ENCODE measurements at places on chromosomes 1 and 21. TPM values are rescaled to one million over a fixed set of nuclear protein-coding genes. Genes with fewer than 3 reads are reported as not detected.

- no peaks in the 10 kb centered on the region for H3K27me3 ChIP-seq
- H3K36me3 ChIP-seq: peaks cover 13% of the 10 kb centered on the region
- H3K4me3 ChIP-seq: no peak overlapping the region
- no peak for DNase-seq
These were observed 3.5 kb upstream of the GBP7 start for GRCh38 chr1:89179343-89179742.

DNA sequence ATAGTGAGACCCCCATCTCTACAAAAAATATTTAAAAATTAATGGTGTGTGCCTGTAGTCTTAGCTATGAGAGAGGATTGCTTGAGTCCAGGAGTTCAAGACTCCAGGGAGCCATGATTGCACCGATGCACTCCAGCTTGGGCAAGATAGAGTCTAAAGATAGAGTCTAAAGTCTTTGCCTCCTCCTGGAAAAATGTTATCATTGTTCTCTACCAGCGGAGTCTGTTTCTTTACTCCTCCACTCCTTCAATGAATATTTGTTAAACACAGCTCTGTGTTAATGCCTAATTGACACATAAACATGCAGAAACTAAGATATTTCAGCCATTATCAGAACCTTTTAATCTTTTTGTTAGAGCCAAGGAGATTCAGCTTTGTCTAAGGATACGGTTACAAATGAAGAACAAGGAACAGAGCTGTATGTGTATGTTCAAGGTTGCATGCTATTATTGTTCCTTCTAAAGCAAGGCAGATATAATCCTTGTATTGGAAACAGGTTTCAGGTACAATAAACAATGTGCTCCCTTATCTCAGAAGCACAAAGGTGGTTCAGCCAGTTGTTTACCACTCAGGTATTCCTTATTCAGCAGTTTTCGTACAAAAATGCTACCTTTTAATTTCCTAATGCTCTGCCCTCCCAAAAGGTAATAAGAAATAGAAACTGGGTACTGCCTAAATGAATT, 15.4 kb downstream of the OVAAL start:
- no peak overlapping the region for H3K27ac ChIP-seq
- no peaks in the 10 kb centered on the region for H3K36me3 ChIP-seq
- DNase-seq: no peak
- no peaks in the 10 kb centered on the region for H3K4me1 ChIP-seq

SCP2 gene
- total RNA-seq: 170 TPM

DNA sequence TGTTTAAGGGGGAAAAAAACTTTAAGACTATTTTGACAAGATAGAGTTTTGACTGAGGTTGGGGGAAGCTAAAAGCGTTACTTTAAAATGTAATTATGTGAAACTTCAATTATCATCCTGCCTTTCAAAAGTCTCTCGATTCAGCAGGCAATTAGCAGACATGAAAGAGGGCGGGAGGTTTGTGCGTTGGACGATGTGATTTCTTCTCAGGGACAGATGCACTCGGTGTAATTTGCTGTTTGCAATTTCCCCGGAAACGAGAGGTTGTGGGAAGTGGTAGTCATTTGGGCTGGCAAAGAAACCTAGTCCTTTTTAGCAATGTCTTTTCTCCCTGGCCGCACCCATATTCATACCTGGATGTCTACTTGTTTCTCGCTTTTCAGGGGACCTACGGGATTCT, 27.1 kb downstream of the KAZN start:
- H3K27ac ChIP-seq: no peak overlapping the region
- H3K27me3 ChIP-seq: no peaks in the 10 kb centered on the region
- H3K36me3 ChIP-seq: no peaks in the 10 kb centered on the region
- DNase-seq: no peak
- peaks cover 11% of the 10 kb centered on the region for H3K4me1 ChIP-seq
- H3K4me3 ChIP-seq: no peak overlapping the region

GRCh38 chr21:37281993-37282392, 14.9 kb upstream of the VPS26C start:
- no peaks in the 10 kb centered on the region for H3K36me3 ChIP-seq
- no peak for DNase-seq
- H3K27ac ChIP-seq: no peak overlapping the region
- no peaks in the 10 kb centered on the region for H3K4me1 ChIP-seq

DNA sequence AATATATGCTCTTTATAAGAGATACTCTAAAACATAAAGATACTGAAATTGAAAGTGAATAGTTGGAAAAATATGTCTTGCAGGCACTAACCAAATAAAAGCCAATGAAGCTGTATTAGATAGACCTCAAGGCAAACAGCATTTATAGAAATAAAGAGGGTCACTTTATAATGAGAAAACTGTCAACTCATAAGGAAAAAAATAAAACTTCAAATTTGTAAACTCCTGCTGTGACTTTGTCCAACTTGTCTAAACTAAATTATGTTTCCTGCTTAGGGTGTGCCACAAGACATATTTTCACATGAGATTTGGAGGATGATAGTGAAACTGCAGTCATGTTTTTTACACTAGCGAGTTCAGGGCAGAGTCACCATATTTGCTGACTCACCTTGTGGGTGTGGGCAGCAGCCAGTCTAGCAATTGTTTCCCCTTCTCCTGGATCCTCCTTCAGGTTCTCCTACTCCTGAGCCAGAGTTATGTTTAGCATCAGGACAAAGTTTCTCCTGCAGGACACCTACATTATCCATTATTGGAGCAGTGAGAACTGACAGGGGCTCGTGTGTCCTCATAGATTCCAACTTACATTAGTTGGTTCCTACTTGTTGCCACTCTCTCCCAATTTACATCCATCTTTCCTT, 43.8 kb downstream of the CD53 start:
- H3K4me1 ChIP-seq: no peaks in the 10 kb centered on the region
- no peak overlapping the region for H3K27ac ChIP-seq
- DNase-seq: no peak
- H3K4me3 ChIP-seq: no peak overlapping the region

SUMO3 gene
- total RNA-seq: 60.1 TPM

GRCh38 chr1:1554926-1555915, 14.8 kb upstream of the TMEM240 start:
- H3K4me3 ChIP-seq: no peak overlapping the region
- H3K27ac ChIP-seq: no peak overlapping the region
- no peak for DNase-seq

TMEM269 gene
- total RNA-seq: not detected

GRCh38 chr1:27543284-27543683, 53.3 kb upstream of the WASF2 start:
- no peaks in the 10 kb centered on the region for H3K27me3 ChIP-seq
- H3K4me3 ChIP-seq: no peak overlapping the region
- DNase-seq: no peak
- H3K27ac ChIP-seq: peak overlapping the region; percentile 83

- H3K4me1 ChIP-seq: no peaks in the 10 kb centered on the region
- no peak overlapping the region for H3K27ac ChIP-seq
- DNase-seq: no peak
- H3K4me3 ChIP-seq: no peak overlapping the region
- peaks cover 4% of the 10 kb centered on the region for H3K27me3 ChIP-seq
These were observed 177.5 kb downstream of the SETD4 start for GRCh38 chr21:35882791-35883240.

DNA sequence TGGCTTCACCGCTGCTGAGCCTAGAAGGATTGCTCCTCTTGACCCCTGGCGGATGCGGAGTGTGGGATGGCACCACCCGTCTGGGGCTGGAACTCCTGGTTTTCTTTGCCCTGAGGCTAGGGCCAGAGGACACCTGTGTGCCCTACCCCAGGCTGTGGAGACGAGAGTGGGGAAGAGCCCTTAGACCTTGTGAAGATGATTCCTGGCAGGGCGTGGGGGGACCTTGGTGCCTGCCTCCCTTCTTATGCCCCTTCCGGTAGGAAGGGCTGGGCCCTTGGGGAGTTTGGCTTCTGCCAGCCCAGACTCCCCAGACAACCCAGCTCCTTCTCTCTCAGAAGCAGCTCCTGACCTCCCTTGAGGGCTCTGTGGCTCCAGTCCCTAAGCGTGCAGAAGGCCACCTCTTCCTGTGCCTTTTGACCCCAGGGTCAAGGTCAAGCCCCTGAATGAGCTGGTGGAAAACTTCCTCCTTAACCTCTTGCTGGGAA, 891 bp downstream of the RPS6KA1 start:
- no peak overlapping the region for H3K27ac ChIP-seq
- H3K27me3 ChIP-seq: no peaks in the 10 kb centered on the region
- H3K36me3 ChIP-seq: no peaks in the 10 kb centered on the region
- peaks cover 5% of the 10 kb centered on the region for H3K4me1 ChIP-seq

DNA sequence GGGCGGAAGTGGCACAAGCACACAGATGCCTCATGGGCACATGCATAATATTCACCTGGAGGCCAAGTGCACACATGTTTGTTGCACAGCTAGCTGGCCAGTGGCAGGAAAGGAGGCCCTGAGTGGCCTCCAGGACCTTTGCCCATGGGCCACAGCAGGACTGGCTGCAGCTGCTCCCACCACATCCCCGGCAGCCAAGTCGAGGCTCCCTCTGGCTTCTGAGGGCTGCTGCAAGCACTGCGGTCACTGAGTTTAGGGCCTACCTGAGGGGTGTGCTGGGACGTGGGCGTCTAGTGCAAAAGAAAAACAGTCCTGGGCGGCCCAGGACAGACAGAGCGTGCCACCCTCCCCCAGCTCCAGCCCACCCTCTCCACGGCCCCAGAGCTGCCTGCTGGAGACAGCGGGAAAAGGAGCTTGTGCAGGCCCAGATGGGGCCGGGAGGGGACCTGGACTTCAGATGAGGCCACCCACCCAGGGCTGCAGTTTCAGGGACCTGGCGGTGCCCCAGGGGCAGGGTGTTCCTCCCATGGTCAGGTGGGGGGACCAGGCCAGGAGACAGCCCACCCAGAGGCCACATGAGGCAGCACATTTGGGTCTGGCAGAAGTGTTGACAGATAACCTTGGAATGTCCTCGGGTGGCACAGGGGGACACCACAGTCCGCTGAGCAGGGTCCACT, 265.9 kb upstream of the VAMP3 start:
- no peak for DNase-seq
- peaks cover 18% of the 10 kb centered on the region for H3K4me1 ChIP-seq
- no peaks in the 10 kb centered on the region for H3K36me3 ChIP-seq
- H3K27ac ChIP-seq: no peak overlapping the region
- no peaks in the 10 kb centered on the region for H3K27me3 ChIP-seq

DNA sequence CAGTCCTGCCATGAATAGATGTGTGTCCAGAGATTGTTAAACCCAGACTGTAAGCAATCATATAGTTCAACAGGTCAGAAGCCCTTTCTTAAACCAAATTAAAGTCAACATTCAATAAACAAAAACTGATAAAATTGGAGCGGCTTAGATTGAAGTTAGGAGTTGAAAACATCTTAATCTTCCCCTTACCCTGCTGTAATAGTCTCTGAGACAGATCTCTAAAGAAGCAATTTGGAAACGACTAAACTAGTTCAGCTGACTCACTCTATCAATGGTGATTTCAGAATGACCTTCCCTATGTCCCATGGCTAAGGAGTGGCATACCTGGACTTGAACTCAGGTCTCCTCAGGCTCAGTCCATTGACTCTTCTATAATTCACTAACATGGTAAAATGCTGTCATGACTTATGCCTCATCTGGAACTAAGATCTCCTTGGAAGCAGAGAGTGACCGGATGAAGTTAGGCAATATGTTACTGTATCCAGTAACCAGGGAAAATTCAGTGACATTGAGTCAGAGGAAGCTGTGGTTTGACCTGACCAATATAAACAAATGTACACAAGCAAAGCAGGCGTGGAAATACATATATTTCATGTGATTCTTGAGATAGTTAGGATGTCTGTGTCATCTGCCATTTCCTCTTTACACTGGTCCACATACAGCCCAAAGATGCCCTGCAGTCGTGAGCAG, 30.1 kb downstream of the SGIP1 start:
- no peak overlapping the region for H3K4me3 ChIP-seq
- H3K36me3 ChIP-seq: no peaks in the 10 kb centered on the region
- H3K4me1 ChIP-seq: peaks cover 13% of the 10 kb centered on the region
- peak overlapping the region; percentile 19 for H3K27ac ChIP-seq

GRCh38 chr1:32825181-32825580, 7.7 kb downstream of the S100PBP start:
- H3K27ac ChIP-seq: no peak overlapping the region
- H3K27me3 ChIP-seq: no peaks in the 10 kb centered on the region
- no peaks in the 10 kb centered on the region for H3K4me1 ChIP-seq
- peaks cover 51% of the 10 kb centered on the region for H3K36me3 ChIP-seq
- no peak overlapping the region for H3K4me3 ChIP-seq
- DNase-seq: no peak

DNA sequence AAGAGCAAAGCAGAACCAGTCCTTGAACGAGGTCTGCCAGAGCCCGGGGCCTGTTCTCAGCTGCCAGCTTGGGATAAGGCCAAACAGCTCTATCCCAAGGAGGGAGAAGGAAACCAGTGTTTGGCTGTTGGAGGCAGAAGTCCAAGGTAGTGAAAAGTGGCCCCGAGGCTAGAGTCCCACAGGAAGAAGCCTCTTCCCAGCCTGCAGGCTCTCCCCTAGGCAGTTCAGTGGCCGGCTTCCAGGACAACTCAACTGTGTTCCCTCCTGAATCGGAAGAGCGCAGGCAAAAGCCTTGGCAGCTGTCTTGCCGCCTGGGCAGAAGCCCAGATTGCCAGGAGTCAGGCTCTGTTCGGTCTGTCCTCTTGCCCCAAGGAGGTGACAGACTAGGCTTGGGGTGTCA, 19.3 kb downstream of the QSOX1 start:
- H3K4me1 ChIP-seq: no peaks in the 10 kb centered on the region
- H3K27me3 ChIP-seq: no peaks in the 10 kb centered on the region
- H3K4me3 ChIP-seq: no peak overlapping the region
- peak overlapping the region; percentile 73 for H3K27ac ChIP-seq

BACH1 gene
- 47.1 TPM for total RNA-seq

PLD5 gene
- total RNA-seq: 1.1 TPM

GRCh38 chr1:40736085-40736531, 44.6 kb downstream of the NFYC start:
- H3K27me3 ChIP-seq: no peaks in the 10 kb centered on the region
- H3K27ac ChIP-seq: peak overlapping the region; percentile 57
- H3K4me1 ChIP-seq: peaks cover 73% of the 10 kb centered on the region
- H3K36me3 ChIP-seq: no peaks in the 10 kb centered on the region
- DNase-seq: no peak

- peaks cover 21% of the 10 kb centered on the region for H3K4me1 ChIP-seq
- H3K4me3 ChIP-seq: no peak overlapping the region
- no peaks in the 10 kb centered on the region for H3K27me3 ChIP-seq
- DNase-seq: no peak
- H3K36me3 ChIP-seq: no peaks in the 10 kb centered on the region
These were observed 15.8 kb upstream of the CENPF start for GRCh38 chr1:214587165-214587564.

DNA sequence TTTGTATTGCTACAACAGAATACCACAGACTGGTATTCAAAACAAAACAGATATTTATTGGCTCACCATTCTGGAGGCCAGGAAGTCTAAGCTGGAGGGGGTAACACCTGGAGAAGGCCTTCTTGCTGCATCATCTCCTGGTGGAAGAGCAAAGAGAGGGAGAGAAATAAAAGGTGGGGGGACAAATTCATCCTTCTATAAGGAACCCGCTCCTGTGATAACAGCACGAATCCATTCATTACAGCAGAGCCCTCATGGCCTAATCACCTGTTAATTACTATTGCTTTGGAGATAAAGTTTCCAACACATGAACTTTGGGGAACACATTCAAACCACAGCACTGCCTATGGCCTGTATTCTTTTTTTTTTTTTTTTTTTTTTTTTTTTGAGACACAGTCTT, 5.4 kb downstream of the S100A2 start:
- H3K27ac ChIP-seq: no peak overlapping the region
- H3K4me3 ChIP-seq: no peak overlapping the region
- H3K4me1 ChIP-seq: peaks cover 7% of the 10 kb centered on the region
- no peaks in the 10 kb centered on the region for H3K36me3 ChIP-seq

- no peak overlapping the region for H3K27ac ChIP-seq
- H3K4me3 ChIP-seq: no peak overlapping the region
- H3K27me3 ChIP-seq: no peaks in the 10 kb centered on the region
These were observed 228.8 kb downstream of the ST6GALNAC3 start for GRCh38 chr1:76303340-76303717.

- H3K4me3 ChIP-seq: no peak overlapping the region
- no peak for DNase-seq
- H3K27me3 ChIP-seq: no peaks in the 10 kb centered on the region
- no peaks in the 10 kb centered on the region for H3K4me1 ChIP-seq
These were observed 21.6 kb downstream of the MECR start for GRCh38 chr1:29209173-29209572.

Data from sigmoid colon (tissue), 7 donors.